ENCODE measurements at places on chromosomes 2 and 18.

DNA sequence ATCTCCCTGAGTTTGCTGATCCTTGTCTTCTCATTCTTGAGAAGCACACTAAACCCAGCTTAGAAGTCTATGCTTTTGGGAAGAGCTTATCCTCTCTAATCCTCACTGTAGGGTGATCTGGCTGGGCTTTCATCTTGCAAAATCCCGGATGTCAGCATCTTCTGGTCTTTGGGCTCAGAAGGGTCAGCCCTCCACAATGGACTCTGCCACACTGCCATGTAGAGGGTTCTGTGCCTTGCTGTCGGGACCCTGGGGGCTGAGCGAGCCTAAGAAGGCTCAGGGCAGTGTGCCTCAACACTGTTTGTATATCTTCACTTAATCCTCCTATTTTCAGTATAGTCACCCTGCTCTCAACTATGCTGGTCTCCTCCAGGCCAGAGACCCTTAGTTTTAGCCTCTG is 102.3 kb downstream of the TGIF1 start:
- no peak for DNase-seq

- DNase-seq: no peak
These were observed 144.6 kb upstream of the MMADHC start for GRCh38 chr2:149732001-149732685.

- no peak for DNase-seq
These were observed 56.6 kb upstream of the SLC1A4 start for GRCh38 chr2:64932371-64933216.

GRCh38 chr2:231988179-231988866 is 26.8 kb downstream of the DIS3L2 start:
- DNase-seq: no peak

GRCh38 chr2:187878112-187878511 is 323.9 kb upstream of the TFPI start:
- no peak for DNase-seq

Measured in effector CD8-positive, alpha-beta T cell (primary cell).